ENCODE measurements at places on chromosomes 13 and 19. TPM values are rescaled to one million over a fixed set of nuclear protein-coding genes. Genes with fewer than 3 reads are reported as not detected.

GRCh38 chr13:95276037-95276505 lies 25.2 kb downstream of the ABCC4 start:
- no peak for DNase-seq

GRCh38 chr19:44800461-44800860 lies 8.4 kb upstream of the BCAM start:
- peak; percentile 70 for DNase-seq

DNA sequence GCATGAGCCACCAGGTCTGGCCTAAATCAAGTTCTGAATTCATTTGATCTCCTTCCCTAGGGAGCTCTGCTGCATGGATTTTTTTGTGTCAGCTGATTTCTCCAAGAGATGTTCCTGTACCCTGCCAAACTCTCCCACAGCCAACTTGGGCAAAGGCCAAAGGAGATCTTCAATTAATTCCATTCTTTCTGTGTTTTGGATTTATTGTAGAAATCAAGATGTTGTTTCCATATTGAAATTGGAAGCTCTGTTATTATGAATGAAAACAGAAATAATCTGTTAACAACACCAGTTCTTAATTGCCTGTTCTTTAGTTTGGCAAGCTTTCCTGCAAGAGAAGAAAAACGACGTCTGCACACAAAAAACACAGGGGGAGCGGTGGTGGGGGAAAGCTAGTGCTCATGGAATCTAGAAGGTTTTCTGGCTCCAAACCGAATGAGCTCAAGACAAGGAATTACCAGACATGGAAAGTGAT lies 86.5 kb upstream of the ABCC4 start:
- no peak for DNase-seq

ZNF460 gene
- 41.8 TPM for total RNA-seq

TIMM50 gene
- 127 TPM for total RNA-seq

TJP3 gene
- 0.93 TPM for total RNA-seq

BSPH1 gene
- not detected for total RNA-seq
